ENCODE measurements at places on chromosomes 5 and 9. TPM values are rescaled to one million over a fixed set of nuclear protein-coding genes. Genes with fewer than 3 reads are reported as not detected.

ADGRV1 gene
- not detected for total RNA-seq

DNA sequence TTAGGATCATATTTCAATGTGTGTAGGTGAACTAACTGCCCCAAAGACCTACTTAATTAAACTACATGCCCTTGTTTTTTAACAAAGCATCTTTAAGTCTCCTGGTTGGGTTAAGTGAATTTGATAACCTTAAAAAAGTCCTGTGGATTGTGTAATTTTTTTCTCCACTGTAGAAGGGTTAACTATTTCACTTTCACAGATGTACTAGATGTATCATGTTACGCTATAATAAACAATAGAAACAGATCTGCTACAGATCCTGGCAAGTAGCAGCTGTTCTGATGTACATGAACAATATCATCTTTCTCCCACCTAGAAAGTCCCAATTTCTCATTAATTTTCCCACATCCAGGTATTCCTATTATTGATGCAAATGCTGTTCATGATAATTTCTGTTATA, 18.9 kb downstream of the KIF24 start:
- H3K27ac ChIP-seq = no peak overlapping the region
- no peaks in the 10 kb centered on the region for H3K27me3 ChIP-seq
- DNase-seq = no peak
- H3K36me3 ChIP-seq = no peaks in the 10 kb centered on the region

LHFPL2 gene
- 11.6 TPM for total RNA-seq

DNA sequence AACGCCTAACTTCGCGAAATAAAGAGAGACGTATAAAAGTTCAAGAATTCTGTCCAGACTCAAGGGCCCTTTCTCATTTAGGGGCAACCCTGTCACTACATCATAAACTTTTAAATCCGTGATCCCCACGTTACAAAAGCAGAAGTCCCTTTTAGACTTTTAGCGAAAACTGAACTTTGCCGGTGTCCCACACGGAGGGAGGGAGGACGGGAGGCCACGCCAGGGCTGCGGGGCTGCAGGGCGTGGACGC, 515 bp upstream of the F2R start:
- peaks cover 26% of the 10 kb centered on the region for H3K27me3 ChIP-seq
- H3K4me3 ChIP-seq = peak overlapping the region; percentile 63
- no peak for DNase-seq
- peak overlapping the region; percentile 89 for H3K27ac ChIP-seq

DNA sequence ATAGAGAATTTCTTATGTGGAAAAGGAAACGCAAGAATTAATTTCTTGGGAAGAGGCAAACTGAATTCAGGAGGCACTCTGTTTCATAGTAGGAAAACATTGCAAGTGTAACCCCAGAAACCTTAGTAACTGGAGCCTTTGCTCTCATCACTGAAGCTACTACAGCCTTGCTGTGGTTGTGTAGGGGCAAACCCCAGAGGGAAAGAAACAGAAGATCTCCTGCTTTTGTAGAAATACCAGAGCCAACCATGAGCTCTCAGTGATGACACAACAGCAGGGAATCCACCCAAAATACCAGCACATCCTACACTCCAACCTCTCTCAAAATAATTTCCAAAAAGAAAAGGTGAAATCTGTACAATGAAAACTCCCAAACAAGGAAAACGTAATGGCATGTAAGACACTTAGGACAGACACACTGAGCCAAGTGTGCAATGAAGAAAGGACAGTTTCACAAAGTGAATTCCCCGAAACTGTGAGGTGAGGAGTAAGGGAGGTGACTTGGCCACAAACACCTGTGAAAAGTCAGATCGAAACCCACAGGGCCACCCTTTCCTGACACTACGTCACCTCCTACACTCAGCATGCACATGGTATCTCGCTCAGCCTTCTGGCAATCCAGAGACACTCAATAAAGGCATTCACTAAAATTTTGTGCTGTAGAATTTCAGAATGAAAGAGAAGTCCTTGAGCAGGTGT, 8.5 kb upstream of the ACSL6 start:
- peak; percentile 74 for DNase-seq
- H3K36me3 ChIP-seq = no peaks in the 10 kb centered on the region
- no peak overlapping the region for H3K4me3 ChIP-seq
- H3K4me1 ChIP-seq = peaks cover 28% of the 10 kb centered on the region
- peaks cover 20% of the 10 kb centered on the region for H3K27me3 ChIP-seq

Data from spleen (tissue), 13 donors.